ENCODE measurements at places on chromosomes 1 and 21. TPM values are rescaled to one million over a fixed set of nuclear protein-coding genes. Genes with fewer than 3 reads are reported as not detected.

C1orf87 gene
- total RNA-seq = not detected

OR2L3 gene
- not detected for total RNA-seq

L1TD1 gene
- total RNA-seq = 0.13 TPM

TMEM69 gene
- total RNA-seq = 10.5 TPM

GNAT2 gene
- total RNA-seq = 0.33 TPM

TFF2 gene
- not detected for total RNA-seq

ZNF281 gene
- total RNA-seq = 31.8 TPM

UMODL1 gene
- 0.03 TPM for total RNA-seq

MIB2 gene
- 99.3 TPM for total RNA-seq

C1QB gene
- total RNA-seq = not detected

NHLH1 gene
- 0.07 TPM for total RNA-seq

KCNH1 gene
- total RNA-seq = 8.9 TPM

OR2G6 gene
- total RNA-seq = not detected

DISP3 gene
- not detected for total RNA-seq

B4GALT2 gene
- total RNA-seq = 142 TPM

PROK1 gene
- not detected for total RNA-seq

AADACL4 gene
- total RNA-seq = not detected

CRABP2 gene
- total RNA-seq = 13.8 TPM

ZYG11A gene
- total RNA-seq = 0.20 TPM

LCE1D gene
- total RNA-seq = not detected

FLG2 gene
- not detected for total RNA-seq

ADGRL2 gene
- 378 TPM for total RNA-seq

HMGCS2 gene
- total RNA-seq = not detected

AIDA gene
- total RNA-seq = 80.9 TPM

ZNF593OS gene
- not detected for total RNA-seq

Data from smooth muscle cell of the pulmonary artery (primary cell).